Mesothelial cell of epicardium (in vitro differentiated cells): ENCODE measurements at places on chromosomes 12 and 14.

DNA sequence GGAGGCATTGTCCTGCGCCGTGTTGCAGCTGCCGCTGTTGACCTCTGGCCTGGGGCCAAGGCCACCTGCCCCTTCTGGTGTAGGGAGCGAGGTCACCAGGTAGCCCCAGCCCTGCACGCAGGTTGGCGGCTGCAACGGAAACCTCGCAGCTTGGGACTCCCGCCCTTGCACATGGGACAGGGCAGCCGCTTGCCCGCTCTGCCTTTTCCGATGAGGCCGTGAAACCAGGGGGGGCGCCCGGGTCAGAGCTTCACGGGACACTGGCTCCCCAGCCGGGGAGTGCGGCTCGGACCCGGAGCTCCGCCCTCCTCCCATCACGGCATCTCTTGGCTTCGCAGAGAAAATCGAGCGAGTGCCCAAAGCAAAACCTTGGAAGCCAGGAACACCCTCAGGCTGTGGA lies 25.4 kb downstream of the DNAH10 start:
- DNase-seq = no peak

DNA sequence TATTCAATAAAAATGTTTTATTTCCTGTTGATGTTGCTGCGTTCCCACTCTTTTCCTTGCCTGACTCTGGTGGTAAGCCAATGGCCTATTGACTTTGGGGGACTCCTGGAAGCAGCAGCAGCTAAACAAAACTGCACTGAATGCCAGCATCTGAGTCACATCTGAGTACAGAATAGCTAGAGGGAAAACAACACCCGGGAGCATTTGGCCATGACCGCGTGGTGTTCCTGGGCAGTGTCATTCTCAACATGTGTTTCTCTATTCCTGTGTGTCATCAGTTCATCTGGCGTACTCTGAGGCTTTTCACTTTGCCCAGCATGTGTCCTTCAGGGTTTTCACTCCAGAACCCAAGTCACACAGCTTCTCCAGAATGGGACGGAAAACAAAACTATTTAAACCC lies 238.8 kb downstream of the PAWR start:
- no peak for DNase-seq

- no peak for DNase-seq
Observed at GRCh38 chr12:118368821-118369220, 3.9 kb downstream of the TAOK3 start.

DNA sequence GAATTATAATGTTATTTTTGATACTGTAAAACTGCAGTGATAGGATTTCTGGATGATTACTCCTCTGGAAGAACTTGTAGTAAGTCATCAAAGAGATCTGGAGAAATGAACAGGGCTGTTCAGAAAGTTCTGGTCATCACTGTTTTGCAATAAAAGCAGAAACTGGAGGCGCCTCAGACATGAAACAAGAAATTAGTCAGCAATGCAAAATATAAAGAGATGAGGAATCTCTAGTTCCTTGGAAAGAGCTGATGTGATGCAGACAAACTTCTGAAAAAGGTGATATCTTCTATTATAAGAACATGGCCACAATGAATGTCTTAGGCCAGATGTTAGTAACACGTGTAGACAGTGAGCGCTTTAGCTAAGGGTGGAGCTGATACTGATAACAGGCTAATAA lies 9.5 kb downstream of the ACIN1 start:
- DNase-seq = no peak

- DNase-seq = no peak
Observed at GRCh38 chr12:22332202-22332601, 2.3 kb downstream of the ST8SIA1 start.

DNA sequence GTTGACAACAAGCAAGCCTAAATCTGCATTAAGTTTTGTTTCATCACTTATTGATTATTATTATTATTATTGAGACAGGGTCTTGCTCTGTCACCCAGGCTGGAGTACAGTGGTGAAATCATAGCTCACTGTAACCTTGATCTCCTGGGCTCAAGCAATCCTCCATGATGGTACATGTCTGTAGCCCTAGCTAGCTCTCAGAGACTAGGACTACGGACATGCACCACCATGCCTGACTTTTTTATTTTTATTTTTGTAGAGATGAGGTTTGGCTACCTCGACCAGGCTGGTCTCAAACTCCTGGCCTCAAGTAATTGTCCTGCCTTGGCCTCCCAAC lies 35.7 kb upstream of the STK38L start:
- DNase-seq = no peak

DNA sequence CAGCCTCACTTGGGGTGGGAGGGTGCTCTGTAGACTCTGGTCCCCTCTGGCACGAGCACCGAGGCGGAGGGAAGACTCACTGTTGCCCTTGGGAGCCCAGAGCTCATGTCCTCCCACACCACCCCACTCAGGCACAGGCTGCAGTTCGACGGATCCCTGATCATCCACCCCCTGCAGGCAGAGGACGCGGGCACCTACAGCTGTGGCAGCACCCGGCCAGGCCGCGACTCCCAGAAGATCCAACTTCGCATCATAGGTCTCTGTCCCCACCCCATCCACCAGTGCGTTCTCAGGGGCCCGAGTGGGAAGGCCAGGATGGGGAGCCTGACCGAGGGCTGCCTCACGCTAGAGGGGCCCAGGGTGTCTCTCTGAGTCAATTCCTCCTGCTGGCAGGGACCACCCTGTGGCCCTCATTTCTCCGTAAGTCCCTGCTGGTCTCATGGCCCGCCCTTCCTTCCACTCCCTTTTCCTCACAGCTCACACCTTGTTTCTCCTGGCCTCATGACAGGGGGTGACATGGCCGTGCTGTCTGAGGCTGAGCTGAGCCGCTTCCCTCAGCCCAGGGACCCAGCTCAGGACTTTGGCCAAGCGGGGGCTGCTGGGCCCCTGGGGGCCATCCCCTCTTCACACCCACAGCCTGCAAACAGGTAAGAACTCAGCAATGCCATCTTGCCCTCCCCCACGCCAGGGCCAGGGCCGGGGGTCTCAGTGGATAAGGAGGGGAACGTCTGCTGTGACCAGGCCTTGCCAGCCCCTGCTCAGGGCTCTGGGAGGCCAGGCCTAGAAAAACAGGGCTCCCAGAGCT lies 27.0 kb downstream of the PAPLN start:
- DNase-seq = no peak

- DNase-seq = no peak
Observed at GRCh38 chr14:38363217-38363616, 107.3 kb upstream of the CLEC14A start.

GRCh38 chr12:85457016-85457415 lies 177.0 kb downstream of the ALX1 start:
- no peak for DNase-seq

DNA sequence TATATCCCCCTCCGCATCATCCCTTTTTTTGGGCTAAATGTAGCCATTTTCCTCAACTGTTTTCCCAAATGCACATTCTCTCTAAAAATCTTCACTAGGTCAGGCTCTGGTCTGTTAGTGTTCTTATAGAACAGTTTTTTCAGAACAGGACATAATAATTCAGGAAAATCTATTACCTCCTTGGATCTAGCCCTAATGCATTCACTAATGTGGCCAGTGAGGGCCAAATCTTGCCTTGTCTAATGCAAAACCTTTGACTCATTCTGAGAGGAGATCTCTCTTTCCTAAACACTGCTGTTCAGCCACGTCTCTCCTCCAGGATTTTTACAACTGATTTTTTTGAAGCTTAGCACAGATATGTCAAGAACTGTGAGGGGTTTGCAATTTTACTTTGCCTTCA lies 15.5 kb downstream of the C14orf132 start:
- DNase-seq = no peak

DNA sequence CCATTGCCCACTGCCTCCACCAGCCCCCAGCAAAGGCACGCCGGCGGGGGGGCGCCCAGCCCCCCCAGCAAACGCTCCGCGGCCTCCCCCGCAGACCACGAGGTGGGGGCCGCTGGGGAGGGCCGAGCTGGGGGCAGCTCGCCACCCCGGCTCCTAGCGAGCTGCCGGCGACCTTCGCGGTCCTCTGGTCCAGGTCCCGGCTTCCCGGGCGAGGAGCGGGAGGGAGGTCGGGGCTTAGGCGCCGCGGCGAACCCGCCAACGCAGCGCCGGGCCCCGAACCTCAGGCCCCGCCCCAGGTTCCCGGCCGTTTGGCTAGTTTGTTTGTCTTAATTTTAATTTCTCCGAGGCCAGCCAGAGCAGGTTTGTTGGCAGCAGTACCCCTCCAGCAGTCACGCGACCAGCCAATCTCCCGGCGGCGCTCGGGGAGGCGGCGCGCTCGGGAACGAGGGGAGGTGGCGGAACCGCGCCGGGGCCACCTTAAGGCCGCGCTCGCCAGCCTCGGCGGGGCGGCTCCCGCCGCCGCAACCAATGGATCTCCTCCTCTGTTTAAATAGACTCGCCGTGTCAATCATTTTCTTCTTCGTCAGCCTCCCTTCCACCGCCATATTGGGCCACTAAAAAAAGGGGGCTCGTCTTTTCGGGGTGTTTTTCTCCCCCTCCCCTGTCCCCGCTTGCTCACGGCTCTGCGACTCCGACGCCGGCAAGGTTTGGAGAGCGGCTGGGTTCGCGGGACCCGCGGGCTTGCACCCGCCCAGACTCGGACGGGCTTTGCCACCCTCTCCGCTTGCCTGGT lies at the start of gene CDKN1B:
CDKN1B (plus strand) TSS at position 576 of the 793 bp plus-strand sequence. CDS start 472 bp downstream, outside the sequence.
- peak; percentile 75 for DNase-seq

DNA sequence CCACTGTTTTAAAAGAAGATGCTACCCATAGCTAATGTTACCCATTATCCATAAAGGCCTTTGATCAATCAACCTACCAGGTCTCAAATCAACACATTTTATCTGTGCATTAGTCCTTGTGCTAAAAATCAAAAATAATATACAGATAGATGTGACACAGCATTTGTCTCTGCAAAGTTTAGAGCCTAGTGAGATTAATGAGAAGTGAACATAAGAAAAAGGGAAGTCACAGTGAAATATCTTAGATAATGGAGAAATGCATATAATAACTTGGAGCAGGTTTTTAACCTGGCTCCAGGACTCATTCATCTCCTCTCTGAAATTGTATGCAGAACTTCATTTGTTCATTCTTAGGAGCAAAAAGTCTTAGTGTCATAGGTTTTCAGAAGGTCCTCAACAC lies 7.2 kb downstream of the PDE3A start:
- no peak for DNase-seq

- DNase-seq = no peak
Observed at GRCh38 chr14:39232554-39233415, 930 bp upstream of the MIA2 start.

GRCh38 chr12:51590347-51591015 lies 552 bp upstream of the SCN8A start:
- peak; percentile 83 for DNase-seq

GRCh38 chr14:54537651-54538050 lies 27.9 kb downstream of the CGRRF1 start:
- no peak for DNase-seq

- DNase-seq = no peak
Observed at GRCh38 chr12:52149182-52149641, 42.6 kb downstream of the KRT80 start.

- DNase-seq = no peak
Observed at GRCh38 chr14:23446291-23446851, 10.9 kb upstream of the MYH7 start.

GRCh38 chr12:58434726-58435125 lies 485.6 kb downstream of the LRIG3 start:
- DNase-seq = no peak
